ENCODE measurements at places on chromosomes 13 and 19.

GRCh38 chr19:18908917-18909619 is 10.1 kb downstream of the COPE start:
- DNase-seq: no peak

- DNase-seq: no peak
Measured at GRCh38 chr19:40335855-40336600, 12.2 kb downstream of the C19orf47 start.

GRCh38 chr13:93235258-93236015 is 8.8 kb downstream of the GPC6 start:
- no peak for DNase-seq

- no peak for DNase-seq
Measured at GRCh38 chr13:100128373-100128772, 39.5 kb downstream of the PCCA start.

DNA sequence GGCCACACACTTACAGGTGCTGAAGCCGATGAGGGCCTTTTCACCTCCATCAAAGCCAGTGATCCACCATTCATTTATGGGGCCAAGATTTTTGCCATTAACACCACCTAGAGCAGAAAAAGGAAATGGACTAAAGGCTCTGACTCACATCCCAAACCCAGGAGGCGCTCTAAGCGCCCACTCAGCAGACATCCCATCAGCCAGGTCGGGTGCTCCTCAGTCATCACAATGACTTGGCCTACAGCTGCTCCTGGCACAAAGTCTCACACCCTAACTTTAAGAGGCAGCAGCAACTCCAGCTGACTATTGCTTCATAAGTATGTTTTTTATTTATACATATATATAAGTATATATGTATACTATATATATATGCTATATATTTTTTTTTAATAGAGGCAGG is 36.1 kb upstream of the EIF3G start:
- DNase-seq: no peak

DNA sequence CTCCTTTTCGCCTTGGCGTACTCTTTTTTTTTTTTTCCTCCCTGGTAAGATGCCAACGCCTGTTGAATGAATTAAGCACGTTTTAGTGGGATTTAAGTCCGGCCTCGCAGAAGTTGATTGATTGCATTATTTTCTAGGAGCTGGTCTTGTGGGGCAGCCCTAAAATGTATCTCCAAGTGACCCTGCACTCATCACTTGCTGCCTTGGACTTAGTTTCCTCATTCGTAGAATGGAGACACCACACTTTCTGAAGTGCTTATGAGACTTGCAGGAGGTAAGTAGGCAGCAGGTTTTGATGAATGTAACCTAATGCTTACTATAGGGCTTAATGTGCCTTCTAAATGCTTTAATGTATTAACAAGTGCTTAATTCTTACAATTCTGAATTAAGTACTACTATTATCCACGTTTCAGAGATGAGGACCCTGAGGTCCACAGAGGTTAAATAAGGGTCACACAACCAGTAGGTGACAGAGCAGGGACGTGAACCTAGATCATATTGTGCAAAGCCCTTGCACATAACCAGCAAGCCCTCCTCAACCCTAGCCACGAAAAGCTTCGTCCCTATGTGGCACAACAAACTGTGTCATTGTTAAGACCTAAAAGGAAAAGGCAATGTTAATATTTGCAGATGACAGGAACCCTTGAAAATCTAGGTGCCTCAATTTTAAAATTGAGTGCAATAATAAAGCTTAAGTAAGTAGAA is 514 bp upstream of the ARGLU1 start:
- DNase-seq: no peak

GRCh38 chr19:51726049-51726448 is 2.3 kb upstream of the HAS1 start:
- peak; percentile 52 for DNase-seq

DNA sequence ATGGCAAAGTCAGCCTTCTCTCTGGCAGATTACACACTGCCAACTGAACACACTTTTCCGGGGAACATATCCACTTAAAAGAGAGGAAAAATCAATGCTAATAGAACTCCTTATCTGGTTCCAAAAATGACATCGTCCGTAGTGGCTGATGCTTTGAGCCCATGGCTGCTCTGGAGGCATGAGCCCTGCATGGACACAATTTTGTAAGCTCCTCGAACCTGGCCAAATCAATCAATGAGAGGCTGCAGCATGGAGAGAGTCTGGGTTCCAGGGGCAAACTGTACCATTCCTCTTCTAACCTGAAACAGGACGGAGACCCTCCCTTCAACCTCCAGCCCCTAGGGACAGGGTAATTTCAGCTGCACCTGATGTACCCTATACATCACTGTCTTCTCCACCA is 21.0 kb upstream of the TSHZ3 start:
- no peak for DNase-seq

- no peak for DNase-seq
Measured at GRCh38 chr19:38890686-38891085, 8.7 kb downstream of the SIRT2 start.

- DNase-seq: no peak
Measured at GRCh38 chr13:34751044-34751443, 191.0 kb upstream of the NBEA start.

DNA sequence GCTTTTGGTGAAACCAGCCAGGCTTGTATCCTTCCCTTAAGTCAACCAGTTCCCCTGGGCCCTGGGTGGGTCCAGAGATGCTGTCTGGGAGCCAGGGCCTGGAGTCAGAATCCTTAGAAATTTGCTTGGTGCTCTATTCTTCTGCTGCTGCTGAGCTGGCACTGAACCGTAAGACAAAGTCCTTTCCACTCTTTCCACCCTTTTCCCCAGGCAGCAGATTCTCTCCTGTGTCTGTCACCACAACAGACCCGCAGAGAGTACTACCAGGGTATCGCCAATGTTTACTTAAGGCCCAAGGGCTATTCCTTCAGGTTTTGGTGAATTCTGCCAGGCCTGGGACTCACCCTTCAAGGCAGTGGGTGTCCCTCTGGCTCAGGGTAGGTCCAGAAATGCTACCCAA is 12.2 kb downstream of the IFT88 start:
- DNase-seq: no peak

DNA sequence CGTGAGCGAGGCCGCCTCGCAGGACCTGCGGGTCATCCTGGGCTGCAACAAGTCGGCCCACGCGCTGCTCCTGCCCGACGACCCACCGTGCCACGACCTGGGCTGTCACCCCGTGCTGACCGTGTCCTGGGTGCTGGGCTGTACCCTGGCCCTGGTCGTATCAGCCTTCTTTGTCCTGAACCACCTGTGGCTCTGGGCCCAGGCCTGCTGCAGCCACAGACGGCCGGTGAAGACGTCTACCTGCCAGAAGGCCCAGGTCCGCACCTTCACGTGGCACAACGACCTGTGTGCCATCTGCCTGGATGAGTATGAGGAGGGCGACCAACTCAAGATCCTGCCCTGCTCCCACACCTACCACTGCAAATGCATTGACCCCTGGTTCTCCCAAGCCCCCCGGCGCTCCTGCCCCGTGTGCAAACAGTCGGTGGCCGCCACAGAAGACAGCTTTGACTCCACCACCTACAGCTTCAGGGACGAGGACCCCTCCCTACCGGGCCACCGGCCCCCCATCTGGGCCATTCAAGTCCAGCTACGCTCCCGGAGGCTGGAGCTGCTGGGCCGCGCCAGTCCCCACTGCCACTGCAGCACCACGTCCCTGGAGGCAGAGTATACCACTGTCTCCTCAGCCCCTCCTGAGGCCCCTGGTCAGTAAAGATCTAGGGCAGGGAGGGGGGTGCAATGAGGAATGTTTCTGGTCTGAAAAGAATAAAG is 1.1 kb downstream of the ZNRF4 start:
- no peak for DNase-seq

DNA sequence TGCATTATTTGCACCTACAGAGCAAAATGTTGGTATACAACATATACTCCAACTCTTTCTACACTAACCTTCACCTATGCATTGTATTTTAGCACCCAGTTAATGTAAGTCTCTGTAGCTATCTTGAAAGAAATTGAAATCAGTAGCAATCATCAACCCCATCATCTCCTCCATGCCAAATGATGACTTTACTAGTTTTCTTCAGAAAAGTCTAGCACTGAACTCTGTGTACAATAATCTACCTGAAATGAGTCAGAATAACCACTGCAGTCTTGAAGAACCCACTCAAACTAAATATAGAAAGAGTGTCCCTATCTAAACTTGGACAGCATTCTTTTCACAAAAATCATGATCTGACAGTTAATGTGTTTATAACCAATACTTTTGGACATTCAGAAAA is 9.8 kb downstream of the IRS2 start:
- no peak for DNase-seq

DNA sequence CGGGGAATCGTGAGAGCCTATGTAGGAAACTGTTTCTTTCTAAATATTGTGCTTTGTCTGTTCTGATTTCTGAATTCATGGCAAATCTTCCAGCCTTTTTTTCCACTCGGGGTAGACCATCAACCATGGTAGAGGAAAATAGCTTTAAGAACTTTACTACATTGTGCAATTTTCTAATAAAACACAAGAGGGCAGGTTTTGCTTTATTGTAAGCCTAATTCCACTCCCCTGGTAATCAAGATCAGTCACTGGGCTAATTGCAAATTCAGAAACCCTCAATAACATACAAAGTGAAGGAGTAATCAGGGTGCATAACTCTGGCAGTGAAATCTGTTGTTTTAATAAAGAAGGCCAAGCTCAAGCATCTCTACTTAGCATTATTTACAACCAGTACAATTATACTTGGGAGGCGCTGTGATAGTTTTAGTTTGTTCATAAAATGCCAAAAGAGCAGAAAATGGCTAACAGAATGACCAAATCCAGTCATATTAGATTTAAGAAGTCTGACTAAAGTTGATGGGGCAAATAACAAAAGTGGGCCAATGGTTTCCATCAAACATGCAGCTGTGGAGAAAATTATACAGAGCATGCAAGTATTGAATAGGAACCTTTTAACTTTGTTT is 43.8 kb downstream of the DCT start:
- no peak for DNase-seq

- no peak for DNase-seq
Measured at GRCh38 chr13:33188093-33188882, 97.3 kb downstream of the STARD13 start.

GRCh38 chr13:19860884-19861655 is 2.4 kb downstream of the ZMYM5 start:
- DNase-seq: no peak

DNA sequence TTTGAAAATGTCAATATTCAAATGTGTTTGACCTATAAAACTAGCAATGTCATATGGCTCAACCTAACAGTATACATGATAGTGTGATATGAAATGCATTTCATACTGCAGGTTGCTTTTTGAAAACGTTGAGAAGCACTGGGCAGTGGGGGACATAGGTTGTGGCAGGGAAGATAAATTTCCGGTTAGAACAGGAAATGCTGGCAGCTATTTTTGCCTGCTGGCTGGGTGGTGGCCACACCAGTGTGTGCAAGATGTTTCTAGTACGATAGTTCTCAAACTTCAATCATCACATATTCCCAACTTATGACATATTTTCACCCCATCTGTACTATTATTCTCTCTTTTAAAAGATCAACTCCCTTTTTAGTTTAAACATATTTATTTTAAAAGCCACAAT is 17.2 kb downstream of the FXYD5 start:
- no peak for DNase-seq

DNA sequence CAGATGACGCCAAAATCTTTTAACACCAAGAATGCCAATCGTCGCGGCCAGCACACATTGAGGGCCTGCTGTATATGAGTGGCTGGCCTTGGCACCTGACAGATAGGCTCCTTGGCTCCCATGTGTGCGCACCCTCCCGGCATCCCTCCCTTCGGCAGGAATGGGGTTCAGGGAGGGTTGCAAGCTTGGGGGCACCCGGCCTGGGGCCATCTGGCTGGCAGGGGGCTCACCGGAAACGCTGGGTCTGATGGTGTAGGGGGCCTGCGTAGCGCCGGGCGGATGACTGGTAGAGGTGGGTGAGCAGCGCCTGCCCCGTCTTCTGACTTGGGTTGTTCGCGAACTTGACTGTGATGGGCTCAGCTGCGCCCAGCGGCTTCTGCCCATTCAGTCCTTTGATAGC is 22.4 kb downstream of the PRKCSH start:
- no peak for DNase-seq

GRCh38 chr19:2344381-2344870 is 15.6 kb upstream of the TMPRSS9 start:
- DNase-seq: no peak

DNA sequence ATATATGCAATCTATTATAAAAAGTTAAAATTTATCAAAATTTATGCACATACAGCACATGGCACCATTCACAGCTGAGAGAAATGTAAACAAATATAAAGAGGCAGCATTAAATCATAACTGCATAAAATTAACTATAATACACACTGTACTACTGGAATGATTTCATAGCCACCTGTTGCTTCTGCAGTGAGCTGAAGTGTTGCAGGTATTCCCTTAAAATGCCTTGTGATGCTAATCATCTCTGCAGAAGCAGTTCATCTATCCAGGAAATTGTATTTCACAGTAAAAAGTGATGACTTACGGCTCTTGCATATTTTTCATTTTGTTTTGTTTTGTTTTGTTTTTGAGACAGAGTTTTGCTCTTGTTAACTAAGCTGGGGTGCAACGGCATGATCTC is 82.1 kb downstream of the STOML3 start:
- no peak for DNase-seq

DNA sequence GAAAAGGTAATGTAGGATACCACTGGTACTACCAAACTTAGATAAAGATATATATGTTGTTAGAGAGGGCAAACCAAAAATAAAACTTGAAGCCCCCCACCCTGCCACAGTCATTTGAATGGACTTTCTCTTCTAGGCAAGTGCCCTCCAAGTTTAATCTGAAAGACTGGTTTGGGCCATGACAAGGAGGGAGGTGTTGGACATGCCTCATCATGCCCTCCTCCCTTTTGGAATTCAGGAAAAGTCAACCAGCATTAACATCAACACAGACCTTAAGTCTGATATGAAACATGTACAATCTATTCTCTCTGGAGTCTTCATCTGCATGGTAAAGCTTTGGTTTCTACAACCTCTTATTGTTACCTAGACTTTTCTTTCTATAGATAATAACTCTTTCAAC is 46.3 kb upstream of the GPR12 start:
- no peak for DNase-seq

- DNase-seq: no peak
Measured at GRCh38 chr13:52695856-52696255, 43.2 kb downstream of the SUGT1 start.

DNA sequence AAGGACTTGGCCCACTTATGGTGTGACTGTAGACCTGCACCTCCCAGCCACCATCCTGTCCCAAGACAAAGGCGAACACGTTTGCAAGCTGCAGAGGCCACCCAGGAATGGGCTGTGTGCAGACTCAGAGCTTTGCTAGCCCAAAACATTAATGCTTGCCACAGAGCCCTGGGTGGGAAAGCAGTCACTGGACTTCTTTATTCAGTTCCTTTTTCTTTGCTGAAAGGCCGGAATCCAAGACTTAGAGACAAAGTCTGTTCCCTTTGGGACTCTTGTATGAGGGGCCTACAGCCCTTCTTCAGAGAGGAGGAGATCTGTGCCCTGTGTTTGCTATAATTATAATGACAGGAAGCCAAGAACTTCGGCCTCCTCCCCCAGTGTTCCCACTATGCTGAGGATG is 167.8 kb downstream of the DLEU7 start:
- no peak for DNase-seq

DNA sequence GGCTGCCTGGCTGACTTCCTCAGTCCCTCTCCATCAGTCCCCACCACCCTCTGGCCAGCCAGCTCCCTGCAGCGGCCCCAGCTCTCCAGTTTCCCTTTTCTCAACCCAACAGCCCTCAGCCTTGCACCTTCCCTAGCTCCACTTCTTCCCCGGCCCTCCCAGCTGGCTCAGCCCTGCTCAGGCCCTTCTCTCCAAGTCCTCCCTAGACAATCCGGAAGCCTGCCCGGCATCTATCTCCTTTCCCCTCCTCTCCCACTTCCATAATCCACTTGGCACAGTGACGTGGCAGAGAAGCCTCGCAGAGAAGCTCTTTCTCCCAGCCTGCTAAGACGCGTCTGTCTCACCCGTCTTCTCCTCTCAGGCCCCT is 1.1 kb downstream of the UBXN6 start:
- peak; percentile 62 for DNase-seq

Measured in ecto neural progenitor cell (in vitro differentiated cells).